ENCODE measurements at places on chromosomes 3 and 15.

GRCh38 chr15:65857718-65858402 is 11.4 kb upstream of the RAB11A start:
- no peak for DNase-seq

DNA sequence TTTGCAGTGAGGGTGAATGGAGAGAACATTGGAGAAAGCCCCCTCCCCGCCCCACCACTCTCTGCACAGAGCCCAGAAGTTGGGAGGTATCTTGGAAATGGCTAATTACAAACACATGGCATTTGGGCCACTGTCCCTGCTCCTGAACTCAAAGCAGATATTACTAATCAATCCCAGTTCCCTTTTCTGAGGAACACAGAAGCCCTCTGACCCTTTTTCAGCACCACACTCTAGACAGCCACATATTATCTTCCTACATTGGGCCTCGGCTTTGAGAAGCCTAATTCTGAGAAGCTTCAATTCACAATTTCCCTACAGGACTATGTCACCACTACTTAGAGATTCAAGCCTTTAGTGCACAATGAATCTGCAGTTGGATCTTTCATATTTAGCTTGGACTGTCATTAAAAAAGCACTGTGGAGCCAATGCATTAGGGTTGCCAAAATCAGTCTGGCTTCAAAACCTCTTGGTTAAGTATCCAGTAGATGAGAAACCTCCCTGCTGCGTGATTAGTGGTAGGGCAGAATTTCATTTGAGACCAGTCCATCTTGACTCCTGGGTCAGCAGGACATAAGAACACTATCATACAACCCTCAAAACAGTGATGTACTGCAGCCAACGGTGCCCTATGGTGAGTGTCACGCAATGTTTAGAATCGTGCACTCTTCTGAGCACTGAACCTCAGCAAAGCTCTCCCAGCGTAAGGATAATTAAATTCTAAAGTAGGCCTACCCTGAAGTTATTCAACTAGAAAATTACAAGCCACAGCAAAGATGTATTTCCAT is 26.1 kb downstream of the MGLL start:
- DNase-seq: no peak

DNA sequence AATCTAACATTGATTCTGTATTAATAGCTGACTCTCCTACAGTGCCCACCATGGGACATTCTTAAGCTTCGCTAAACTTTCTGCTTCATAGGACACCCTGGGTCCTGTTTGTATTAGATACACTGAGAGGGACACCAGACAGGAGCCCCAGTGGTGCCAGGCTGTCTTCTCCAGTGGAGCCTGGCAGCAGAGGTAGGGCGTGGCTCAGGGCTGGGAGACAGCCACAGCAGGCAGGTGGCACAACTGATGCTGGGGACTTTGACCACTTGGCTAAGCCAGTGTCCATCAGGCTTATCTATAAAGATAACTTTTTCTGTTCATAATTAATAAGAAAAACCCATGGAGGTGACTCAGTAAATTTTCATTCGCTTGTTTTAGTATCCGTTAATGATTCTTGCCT is 21.8 kb downstream of the NIPA1 start:
- no peak for DNase-seq

GRCh38 chr3:106007512-106007911 is 138.7 kb upstream of the CBLB start:
- DNase-seq: no peak

DNA sequence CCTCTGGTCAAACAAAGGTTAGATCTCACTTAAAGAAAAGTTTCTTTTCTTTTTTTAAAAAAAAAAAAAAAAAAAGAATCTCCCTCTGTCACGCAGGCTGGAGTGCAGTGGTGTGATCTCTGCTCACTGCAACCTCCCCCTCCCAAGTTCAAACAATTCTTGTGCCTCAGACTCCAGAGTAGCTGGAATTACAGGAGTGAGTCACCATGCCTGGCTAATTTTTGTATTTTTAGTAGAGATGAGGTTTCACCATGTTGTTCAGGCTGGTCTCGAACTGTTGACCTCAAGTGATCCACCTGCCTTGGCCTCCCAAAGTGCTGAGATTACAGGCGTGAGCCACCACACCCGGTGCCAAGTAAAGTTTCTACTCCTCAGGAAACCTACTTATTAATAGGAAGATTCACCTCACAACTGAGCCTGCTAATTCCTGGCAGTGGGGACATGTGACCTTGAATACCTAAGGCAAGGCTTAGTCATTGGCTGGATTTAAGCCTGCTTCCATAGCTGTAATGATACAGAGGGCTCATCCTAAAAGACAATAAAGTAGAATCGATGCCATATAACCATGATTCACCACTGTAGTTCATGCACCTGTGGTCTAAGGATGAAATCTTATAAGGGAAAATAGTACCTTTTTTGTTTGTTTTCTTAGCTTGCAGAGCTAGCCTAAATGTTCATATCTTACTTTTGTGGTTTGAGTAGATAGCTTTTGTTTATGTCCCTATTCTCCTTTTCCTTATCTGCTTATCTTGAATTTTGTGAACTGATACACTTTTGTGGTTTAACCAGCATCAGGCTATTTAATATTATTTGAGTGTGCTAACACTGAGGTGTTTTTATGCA is 24.8 kb upstream of the RBMS3 start:
- peak; percentile 66 for DNase-seq

GRCh38 chr3:94909726-94910125 is 846.9 kb downstream of the NSUN3 start:
- no peak for DNase-seq
